ENCODE measurements at places on chromosomes 5 and 9. TPM values are rescaled to one million over a fixed set of nuclear protein-coding genes. Genes with fewer than 3 reads are reported as not detected.

ORM2 gene
- not detected for total RNA-seq

FIBCD1 gene
- total RNA-seq: 0.51 TPM

C7 gene
- total RNA-seq: not detected

HAPLN1 gene
- under 0.01 TPM for total RNA-seq

RMI1 gene
- 11.1 TPM for total RNA-seq

AIF1L gene
- not detected for total RNA-seq

ZDHHC21 gene
- total RNA-seq: 4.2 TPM

IFNA2 gene
- total RNA-seq: not detected

MLANA gene
- total RNA-seq: not detected

GPRIN1 gene
- total RNA-seq: 16.2 TPM

BTNL3 gene
- total RNA-seq: not detected

WWC1 gene
- total RNA-seq: 0.96 TPM

PTPN3 gene
- 0.29 TPM for total RNA-seq

WDR38 gene
- total RNA-seq: not detected

ARID3C gene
- 0.45 TPM for total RNA-seq

TMOD1 gene
- not detected for total RNA-seq

CDC20B gene
- not detected for total RNA-seq

C9orf85 gene
- 19.0 TPM for total RNA-seq

FAM78A gene
- total RNA-seq: 1.7 TPM

RASGEF1C gene
- total RNA-seq: not detected

DNA sequence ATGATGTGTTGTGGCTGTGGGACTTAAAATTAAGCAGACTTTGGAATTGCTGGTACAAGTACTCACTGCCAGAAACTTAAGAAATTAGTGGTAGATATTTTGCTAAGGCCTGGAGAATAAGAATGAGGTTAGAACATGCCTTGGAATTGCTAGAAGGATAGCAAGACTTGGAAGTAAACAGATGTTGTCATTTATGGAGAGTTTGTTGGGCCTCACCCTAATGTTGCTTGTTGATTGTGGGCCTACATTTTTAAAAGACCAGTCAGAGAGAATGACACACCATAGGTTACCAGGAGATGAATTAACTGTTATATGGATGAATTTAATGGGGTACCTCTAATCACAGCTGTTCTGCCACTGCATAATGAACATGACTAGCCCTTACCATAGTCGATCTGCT, 120.1 kb upstream of the GAS1 start:
- peak; percentile 64 for DNase-seq

GRCh38 chr9:18866121-18866831, 166.7 kb downstream of the SAXO1 start:
- no peak for DNase-seq

- DNase-seq: no peak
Measured at GRCh38 chr5:129125819-129126218, 31.3 kb downstream of the ISOC1 start.

- DNase-seq: no peak
Measured at GRCh38 chr5:55407984-55408383, 100.2 kb downstream of the MTREX start.

- DNase-seq: no peak
Measured at GRCh38 chr5:43244823-43245565, 53.0 kb downstream of the NIM1K start.

GRCh38 chr5:83900306-83900705, 179.7 kb upstream of the HAPLN1 start:
- DNase-seq: no peak

GRCh38 chr5:15500325-15501001, 483 bp downstream of the FBXL7 start:
- DNase-seq: peak; percentile 58

GRCh38 chr9:79644601-79645000, 72.8 kb downstream of the TLE4 start:
- DNase-seq: no peak

- DNase-seq: no peak
Measured at GRCh38 chr9:76676857-76677256, 87.4 kb upstream of the PCA3 start.

GRCh38 chr9:98341157-98342097, 86.0 kb upstream of the TBC1D2 start:
- no peak for DNase-seq

DNA sequence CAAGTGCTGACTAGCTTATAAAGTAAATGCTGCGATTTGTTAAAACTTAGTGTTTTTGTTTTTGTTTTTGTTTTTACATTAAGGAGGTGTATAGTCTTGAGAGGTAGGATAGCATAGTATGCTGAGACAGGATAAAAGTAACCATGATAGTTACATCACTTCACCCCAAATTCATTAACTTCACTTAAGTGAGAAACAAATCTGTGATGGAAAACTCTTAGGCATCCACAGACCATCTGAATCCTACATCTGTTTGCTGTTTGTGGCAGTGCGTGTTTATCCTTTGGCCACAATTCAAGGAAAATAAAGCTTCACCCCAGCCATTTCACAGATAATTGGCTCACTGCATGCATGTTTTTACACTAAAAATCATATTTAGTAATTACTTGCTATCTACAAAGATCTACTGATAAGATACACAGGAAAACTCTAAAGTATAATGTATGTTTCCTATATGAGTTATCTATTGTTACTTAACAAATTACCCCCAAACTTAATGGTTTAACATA, 82.0 kb downstream of the ZNF622 start:
- no peak for DNase-seq
